Activated CD8-positive, alpha-beta memory T cell treated with anti-CD3 and anti-CD28 coated beads for 1 hour (primary cell): ENCODE measurements at places on chromosomes 7 and 10.

GRCh38 chr10:109932391-109932790 is 9.1 kb upstream of the XPNPEP1 start:
- DNase-seq, result no peak

DNA sequence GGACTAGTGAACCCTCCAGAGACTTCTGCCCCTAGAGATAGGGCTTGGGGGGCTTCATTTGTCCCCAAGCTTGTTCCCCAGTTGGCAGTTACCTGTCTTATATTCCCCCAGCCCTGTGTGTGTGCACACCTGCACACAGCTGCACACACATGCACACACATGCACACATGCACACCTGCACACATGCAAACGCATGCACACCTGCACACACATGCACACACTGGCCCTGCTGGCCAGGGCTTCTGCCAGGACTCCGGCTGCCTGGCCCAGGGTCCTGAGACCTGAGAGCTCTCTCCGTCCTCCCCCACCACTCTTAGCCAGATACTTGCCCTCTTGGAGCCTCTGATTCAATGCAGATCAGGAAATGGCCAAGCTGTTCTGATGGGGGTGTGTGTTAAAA is 6.7 kb downstream of the ZMIZ1 start:
- DNase-seq, result no peak

- DNase-seq, result no peak
Measured at GRCh38 chr10:86248062-86248461, 118.5 kb downstream of the GRID1 start.

- DNase-seq, result no peak
Measured at GRCh38 chr7:50463035-50463434, 12.9 kb upstream of the FIGNL1 start.

GRCh38 chr7:107390916-107391315 is 78.9 kb upstream of the GPR22 start:
- no peak for DNase-seq
